ENCODE measurements at places on chromosomes 6 and 20.

DNA sequence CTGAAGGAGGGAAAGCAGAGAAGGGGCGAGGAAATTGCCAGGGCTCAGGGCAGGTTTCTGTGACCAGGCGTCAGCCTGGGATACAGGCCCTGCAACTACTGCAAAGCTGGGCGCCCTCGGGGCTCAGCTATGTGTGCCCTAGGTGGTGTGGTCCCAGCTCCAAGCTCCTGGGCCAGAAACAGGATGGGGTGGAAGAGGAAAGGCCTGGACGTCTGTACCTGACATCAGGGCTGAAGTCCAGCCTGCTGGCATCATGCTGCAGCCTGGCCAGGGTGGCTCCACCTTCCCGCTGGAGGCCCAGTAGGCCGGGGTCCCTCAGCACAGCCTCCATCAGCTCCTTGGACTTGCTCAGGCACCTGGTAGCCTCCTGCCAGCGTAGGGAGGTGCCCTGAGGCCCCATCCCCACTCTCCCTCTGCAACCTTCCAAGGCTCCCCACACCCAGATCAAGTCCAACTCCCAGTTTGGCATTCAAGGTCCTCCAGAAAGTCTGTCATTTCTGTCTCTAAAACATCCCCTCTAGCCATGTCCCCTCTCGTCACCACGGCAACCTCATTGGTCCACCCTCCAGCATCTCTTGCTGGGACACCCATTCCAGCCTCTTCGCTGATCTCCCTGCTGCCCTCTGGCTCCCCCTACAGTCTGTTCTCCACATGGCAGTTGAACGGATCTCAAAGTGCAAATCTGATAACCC is 38.2 kb downstream of the KIAA1755 start:
- DNase-seq: peak; percentile 39

DNA sequence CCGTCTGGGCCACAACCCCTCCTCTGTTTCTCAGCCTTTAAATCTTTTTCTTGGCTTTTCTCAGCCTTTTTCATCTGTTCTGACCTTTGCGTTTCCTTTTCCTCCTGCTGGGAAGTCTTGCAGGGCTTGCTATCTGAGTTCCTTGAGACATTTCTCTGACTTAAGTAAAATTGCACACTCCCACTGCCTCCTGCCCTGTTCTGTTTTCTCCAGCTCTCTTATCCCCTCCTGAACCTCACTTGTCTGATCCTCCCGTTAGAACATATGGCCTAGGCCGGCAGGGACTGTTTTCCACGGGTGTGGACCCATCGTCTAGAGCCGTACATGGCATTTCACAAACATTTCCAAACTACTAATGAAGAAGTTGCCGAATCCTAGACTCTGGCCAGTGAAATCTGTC is 63.0 kb downstream of the ARID1B start:
- no peak for DNase-seq

- no peak for DNase-seq
Observed at GRCh38 chr20:1769491-1769890, 111.9 kb upstream of the SIRPG start.

DNA sequence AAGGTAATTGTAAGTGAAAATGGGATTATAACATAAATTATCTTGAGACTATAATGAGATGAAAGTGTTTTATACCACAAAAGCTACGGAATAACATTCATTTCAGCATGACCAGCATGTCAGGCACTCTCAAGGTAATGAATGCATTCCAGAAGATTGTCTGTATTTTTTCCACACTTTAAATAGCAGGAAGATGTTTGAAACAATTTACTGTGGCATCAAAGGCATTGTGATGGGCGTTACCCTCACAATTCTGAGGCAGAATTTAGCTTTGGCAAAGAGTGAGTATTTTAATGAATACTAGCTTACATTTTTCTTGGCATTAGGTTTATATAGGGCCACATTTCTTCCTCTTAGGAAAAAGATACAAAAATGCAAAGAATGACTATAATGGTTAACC is 627.2 kb downstream of the BCKDHB start:
- DNase-seq: no peak

- no peak for DNase-seq
Observed at GRCh38 chr6:36504982-36505381, 42.3 kb downstream of the STK38 start.

DNA sequence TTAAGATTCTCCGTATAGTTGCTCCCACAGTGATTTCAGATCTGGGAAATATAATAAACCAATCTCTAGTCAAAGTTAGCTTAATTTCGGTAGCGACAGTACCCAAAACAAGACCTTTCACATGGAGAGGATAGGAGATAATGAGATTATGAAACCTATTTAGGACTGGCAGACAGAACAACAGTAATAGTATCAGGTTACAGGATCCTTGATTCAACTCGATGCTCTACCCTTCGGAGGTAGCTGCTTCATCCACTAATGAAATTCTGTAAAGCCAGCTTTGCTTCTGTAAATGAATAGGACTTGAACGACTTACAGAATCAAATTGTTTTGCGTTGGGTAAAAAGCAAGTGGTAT is 534 bp upstream of the AKIRIN2 start:
- DNase-seq: peak; percentile 69

- no peak for DNase-seq
Observed at GRCh38 chr6:115914098-115914497, 146.6 kb downstream of the FRK start.

DNA sequence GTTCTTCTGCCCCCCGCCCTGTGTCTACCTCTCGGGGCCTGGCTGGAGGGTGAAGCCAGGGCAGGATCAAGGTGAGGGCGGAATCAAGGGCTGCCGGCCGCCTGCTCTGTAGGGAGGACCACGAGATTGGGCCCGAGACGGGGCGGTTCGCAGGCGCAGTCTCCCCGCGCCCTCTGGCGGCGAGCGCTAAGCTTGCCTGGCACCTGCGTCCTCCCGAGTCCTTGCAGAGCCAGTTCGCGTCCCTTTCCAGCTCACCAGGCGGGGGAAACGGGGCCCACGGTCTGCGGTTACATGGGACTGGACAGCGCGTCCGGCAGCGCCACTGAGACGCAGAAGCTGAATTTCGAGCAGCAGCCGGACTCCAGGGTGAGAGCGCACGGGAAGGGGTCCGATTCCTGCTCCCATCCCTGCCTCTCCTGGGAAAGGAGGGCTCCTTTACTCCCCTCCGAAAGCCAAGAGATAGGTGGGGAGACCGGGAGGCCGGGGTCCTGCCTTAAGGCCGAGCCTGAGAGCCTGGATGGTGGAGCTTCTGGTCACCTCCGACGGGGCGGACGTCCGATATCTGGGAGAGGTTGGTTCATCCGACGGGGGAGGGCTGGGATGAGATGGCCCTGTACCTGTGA is 3.6 kb upstream of the MATN4 start:
- peak; percentile 41 for DNase-seq

DNA sequence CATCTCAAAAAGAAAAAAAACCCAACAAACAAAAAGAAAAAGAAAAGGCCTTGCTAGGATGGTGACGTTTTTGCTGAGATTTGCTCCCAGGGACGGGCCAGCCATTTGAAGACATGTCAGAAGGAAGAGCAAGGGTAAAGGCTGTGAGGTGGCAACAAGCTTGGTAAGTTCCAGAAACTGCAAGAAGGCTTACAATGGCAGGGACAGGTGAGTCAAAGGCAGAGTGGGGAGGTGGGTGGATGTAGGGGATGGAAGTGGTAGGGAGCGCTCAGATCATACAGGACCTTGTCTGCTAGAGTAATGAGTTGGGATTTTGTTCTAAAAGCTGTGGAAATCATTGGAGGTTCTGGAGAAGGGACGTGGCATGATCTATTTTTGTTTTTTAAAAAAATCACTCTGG is 4.3 kb downstream of the KIF3B start:
- DNase-seq: no peak

DNA sequence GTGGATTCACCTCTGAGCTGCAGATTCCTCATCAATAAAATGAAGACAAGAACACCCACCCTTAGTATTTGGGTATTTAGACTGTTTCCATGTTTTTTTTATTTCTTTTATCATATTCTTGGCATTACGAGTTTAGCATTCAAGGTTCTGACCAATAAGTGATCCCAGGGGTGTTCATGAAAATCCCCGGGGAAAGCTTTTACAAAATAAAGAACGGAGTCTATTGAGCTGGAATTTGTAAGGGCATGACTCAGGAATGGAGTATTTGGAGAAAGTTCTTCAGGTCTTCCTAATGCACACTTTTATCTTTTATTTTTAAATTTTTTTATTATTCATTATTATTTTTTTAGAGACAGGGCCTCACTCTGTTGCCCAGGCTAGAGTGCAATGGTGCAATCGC is 19.4 kb upstream of the TOX2 start:
- no peak for DNase-seq

DNA sequence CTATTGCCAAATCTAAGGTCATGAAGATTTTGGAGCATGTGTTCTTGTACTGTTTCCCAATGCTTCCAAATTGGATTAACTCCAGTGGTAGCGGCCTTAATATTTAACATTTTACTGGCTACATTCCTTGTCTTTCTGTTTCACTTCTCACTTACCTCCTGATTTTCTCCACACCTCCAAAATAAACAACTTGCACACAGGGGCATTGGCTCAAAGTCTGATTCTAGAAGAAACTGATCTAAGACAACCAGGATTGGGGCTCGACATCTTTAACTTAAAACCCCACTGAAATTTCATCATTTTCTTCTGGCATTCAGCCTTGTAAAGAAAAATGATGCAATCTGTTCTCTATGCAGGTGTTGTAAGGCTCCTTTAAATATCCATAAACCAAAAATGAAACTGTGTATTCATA is 557.9 kb upstream of the ID4 start:
- DNase-seq: no peak

DNA sequence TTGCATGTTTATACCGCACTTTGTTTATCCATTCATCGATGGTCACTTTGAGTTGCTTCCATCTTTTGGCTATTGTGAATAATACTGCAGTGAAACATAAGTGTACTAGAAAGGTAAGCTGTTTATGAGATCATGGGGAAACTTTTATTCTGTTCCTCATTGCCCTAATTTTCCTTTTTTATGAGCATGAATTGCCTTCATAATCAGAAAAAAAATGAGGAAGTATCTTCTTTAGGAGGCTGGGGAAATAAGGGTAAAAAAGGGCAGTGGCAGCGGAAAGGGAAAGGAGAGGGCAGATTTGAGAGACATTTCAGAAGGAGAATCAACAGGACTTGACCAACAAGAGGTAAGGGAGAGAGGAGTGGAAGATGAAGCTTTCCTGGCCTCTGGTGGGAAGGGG is 14.3 kb upstream of the SERINC3 start:
- no peak for DNase-seq

- no peak for DNase-seq
Observed at GRCh38 chr6:131572686-131573415, at the start of gene ARG1. Gene ARG1 (plus strand): TSS chr6:131573226. CDS start chr6:131573283, 57 bp downstream.

- no peak for DNase-seq
Observed at GRCh38 chr6:15554728-15555100, 108.1 kb downstream of the DTNBP1 start.

GRCh38 chr6:47344022-47344421 is 34.3 kb upstream of the TNFRSF21 start:
- no peak for DNase-seq

DNA sequence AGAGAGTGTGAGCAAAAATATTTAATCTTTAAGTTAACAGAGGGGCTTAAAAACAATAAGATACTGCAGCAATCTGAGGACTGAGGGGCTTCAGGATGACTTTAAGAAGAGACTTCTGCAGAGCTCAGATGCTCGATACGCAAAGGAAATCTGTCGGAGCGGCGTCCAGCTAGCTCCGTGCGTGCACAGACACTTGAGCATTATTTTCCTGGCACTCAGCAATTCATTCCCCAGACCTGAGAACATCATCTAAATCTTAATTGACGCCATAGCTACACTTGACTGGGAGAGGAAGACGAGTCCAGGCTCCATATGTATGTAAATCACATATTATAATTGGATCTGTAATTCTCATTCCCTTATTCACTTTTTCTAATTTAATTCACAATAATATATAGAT is 228.2 kb downstream of the SOD2 start:
- DNase-seq: no peak

- no peak for DNase-seq
Observed at GRCh38 chr6:150079604-150080003, 10.7 kb upstream of the ULBP3 start.

- no peak for DNase-seq
Observed at GRCh38 chr6:160447350-160447749, 99.2 kb downstream of the SLC22A3 start.

GRCh38 chr6:157222201-157222981 is 100.9 kb downstream of the TMEM242 start:
- no peak for DNase-seq

DNA sequence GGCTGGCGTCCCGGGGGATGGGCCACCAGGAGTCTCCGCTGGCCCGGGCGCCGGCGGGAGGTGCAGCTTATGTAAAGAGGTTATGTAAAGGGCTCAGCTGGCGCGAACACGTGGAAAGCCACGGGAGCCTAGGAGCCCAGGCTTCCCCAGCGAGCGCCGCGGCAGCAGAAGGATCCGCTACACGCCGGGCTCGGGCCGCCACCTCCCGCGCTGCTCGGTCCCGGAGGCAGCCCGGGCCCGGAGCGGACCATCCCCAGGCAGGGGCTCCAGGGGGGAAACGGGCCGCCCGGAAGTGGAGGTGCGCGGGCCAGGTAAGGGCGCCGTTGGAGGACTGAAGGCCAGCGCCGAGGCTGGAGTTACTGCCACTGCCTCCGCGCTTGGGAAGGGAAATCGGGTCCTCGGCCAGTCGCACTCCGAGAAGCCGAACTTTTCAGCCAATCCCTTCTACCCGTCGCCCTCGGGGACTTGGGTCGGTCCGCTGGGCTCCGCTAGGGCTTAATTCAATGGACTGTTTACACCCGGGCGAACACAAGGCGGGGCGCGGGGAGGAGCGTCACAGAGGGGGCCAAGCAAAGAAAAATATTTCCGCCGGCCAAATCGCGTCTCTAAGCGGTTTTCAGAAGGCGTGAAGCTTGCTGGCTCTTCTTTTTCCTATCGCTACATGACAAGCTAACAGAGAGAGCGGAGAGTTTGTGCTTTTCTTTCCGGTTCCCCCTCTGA is 398 bp downstream of the STK35 start:
- DNase-seq: peak; percentile 92

DNA sequence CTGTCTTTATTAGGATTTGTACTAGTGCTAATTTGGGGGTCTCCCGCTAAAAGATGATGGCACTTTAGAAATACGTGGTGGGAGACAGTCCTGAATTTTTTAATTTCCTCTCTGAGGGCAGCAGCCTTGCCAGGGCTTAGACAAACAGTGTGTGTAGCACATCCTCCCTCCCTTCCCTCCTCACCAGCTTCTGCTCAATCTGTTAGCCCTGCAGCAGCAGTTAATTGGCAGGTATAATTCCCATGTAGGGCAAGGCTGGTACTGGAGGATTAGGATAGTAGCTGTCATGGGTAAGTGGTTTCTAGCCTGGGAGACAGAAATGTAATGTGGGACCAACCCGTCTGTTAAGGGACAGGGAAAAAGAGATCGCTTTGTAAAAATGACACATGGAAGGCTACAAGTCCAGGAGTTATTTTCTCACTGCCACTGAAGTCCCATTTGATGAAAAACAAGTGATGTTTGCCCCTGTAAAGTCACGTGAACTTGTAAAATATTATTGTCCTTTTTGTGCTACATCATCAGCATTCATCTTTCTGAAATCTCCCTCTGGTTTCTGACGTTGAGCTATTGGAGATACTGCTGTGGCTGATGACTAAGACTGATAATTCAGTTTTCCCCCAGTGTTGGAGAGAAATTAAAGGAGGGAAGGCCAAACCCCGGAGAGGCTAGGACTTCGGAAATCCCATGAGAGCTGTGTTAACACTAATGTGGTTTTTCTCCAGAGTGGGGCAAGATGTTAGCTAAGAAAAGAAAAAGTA is 40.6 kb downstream of the CTNNBL1 start:
- DNase-seq: no peak
